Right ventricle myocardium inferior (tissue), 1 donor: ENCODE measurements at places on chromosomes 5 and 9.

DNA sequence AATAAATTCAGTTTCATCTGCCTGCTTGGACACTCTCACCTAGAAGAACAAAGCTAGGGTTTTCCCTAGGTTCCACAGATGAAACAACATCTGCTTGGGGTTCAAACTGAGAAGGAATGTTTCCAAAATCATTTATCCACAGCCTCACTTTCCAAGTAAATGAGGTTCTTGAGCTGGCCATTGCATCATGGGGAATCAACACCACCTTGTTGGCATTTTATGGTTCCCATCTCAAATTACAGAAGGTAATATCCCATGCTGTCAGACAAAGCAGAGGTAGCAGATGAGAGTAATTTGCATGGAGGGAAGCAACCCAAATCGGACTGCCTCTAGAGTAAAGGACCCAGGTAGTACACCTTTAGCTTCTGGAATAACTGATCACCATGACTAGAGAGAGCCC lies 10.5 kb upstream of the NR4A3 start:
- no peak for DNase-seq

DNA sequence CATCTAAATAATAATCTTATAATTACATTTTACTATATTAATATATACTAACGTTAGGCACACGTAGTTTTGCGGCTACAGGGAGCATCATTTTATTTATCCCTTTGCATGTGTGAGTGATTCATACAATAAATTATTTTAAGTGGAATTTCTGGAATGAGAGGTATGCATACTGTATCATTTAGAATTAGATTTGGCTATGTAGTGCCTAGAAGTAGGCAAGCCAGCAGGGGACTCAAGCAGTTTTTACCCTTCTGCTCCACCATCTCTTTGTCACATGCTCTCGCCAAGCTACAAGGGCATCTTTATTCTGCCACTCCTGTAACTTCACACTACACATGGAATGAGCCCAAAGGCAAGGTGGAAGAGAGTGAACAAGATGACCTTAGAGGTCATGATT lies 60.8 kb downstream of the MEGF10 start:
- no peak for DNase-seq

DNA sequence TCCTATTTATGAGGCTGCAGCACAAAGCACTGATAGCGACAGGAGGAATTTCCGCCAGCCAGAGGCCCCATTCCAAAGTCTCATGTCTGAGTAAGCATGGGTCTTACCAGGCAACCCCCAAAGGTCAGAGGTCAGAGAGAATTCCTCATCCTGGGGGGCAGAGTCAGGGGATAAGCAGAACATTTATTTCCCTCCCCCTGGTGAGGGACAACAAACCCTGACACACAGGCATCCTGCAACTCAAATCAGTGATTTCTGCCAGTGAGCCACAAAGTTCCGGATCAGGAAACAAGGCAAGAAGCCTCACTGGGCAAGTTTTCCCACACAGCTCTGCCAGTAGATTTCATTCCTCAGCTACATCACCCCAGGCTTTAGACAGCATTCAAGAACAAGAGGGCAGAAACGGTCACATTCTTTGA lies 37.0 kb downstream of the ADAMTS12 start:
- no peak for DNase-seq

- peak; percentile 77 for DNase-seq
These were observed 3.1 kb downstream of the CXXC5 start for GRCh38 chr5:139651043-139651834.

DNA sequence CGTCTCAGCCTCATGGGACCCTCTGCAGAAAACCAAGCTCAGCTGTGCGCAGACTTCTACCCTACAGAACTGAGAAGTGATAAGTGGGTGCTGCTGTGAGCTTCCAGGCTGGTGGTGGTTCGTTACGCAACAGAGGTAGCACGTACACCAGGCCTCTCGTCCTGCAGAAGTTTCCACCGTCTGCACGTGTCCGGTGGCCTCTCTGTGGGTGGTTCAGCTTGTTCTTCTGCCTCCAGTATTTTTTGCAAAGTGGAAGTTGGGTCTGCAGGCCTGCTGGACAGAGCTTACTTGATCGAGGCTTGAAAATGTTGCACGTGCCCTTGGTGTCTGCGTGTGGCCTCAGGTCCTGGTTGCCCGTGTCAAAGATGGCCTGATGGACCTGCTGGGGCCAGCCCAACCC lies 27.5 kb downstream of the KCNT1 start:
- no peak for DNase-seq

GRCh38 chr5:56688402-56688801 lies 126.9 kb upstream of the MAP3K1 start:
- DNase-seq, result no peak

DNA sequence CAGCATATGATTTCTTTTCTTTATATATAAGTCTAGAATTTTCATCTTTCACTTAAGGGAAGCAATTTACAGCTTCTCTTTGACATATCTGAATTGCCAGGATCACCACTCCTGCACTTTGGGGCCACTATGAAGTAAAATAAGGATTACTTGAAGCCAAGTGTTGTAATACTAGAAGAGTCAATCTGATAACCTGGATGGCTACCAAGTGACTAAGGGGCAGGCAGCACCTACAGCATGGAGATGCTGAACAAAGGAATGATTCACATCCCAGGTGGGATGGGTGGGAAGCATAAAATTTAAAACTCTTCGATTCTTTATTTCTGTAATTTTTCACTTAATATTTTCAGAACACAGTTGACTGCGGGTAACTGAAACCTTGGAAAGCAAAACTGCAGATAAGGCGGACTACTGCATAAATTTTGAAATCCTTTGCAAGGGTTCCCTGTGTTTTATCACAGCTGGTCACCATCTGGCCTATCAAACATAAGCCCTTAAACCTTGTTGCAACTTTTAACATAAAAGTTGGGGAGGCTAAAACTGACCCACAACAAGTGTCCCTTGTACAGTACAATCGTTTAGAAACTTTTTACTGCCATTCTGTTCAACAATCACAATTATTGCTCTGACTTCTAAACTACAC lies 31.2 kb downstream of the NR3C1 start:
- DNase-seq, result no peak

- no peak for DNase-seq
These were observed 2.5 kb downstream of the SLC6A18 start for GRCh38 chr5:1227667-1228066.

DNA sequence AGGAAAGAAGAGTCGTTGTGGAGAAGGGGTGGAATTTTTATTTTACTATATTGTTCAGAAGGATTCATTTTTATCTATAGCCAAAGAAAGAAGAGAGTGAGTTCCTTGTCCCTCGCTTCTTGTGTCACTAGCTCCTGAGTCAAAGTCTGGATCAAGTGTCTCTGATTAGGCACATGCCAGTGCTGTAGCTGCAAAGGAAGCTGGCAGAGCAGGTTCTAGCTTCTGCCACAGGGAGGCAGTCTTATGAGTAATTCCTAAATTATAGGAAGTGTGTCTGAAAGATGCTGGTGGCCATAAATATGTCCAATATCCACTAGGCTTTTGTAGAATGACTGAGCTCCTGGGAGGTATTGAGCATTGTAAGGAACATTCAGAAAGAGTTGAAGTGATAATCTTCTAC lies 84.7 kb downstream of the DOCK2 start:
- no peak for DNase-seq

DNA sequence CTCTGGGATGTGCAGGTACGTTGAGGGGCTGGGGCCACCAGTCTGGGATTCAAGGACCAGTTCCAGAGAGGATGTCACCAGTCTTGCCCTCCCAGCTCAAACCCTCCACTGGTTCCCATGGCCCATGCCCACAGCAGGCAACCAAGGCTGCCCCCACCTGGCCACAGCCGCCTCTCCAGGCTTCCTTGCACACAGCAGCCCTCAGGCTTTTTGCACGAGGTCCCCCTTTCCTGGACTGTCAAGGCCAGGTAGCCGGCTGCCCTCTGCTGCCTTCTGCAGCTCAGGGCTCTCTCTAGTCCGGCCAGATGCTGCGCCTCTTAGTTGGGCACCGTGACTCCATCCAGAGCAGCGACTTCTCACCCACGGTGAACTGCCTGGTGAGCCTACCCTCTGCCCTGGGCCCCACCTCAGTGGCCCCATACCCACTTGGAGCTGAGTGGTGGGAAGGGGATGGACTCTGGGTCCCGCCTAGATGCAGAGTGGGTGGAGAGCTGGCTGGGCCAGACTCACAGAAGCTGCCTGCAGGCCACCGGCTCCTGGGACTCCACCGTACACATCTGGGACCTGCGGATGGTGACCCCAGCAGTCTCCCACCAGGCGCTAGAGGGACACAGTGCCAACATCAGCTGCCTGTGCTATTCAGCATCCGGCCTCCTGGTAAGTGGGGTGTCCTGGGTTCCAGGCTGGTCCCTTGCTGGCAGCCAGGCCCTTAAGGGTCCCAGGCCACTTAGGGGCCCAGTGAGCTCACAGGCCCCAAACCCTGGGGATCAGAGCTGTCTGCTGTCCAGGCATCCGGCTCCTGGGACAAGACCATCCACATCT lies 2.9 kb downstream of the WDR38 start:
- DNase-seq, result no peak

- DNase-seq, result peak; percentile 64
These were observed 97.4 kb downstream of the CDK5RAP2 start for GRCh38 chr9:120482424-120483186.

DNA sequence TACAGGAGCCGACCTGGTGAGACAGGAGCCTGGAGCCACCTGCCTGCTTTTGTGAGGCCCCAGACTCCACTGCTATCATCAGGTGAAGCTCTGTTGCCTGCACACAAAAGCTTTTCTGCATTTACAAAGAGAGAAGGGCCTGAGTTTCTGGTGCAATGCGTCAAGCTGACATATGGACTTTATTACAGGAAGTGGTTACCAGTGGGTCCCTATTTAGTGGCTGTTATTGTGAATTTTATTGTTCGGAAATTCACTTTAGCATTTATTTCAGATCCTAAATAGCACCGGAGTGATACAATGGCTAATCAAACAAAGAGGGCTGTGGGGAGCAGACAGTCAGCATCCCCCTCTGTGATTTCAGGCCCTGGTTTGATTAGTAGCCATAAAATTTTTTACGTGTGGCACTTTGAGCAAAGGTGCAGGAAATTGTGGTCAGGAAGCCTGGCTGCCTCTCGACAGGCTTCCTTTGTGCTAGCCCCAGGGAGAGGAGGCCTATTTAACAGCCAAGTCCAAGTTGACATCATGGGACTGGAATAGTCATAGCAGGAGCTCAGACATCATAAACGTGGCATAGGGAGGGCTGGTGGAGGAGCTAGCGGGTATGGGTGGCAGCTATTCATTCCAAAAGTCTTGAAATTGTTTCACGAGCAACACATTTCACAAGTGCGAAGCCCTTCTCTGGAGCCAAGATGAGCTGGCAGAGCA lies 8.4 kb downstream of the TGFBI start:
- no peak for DNase-seq

DNA sequence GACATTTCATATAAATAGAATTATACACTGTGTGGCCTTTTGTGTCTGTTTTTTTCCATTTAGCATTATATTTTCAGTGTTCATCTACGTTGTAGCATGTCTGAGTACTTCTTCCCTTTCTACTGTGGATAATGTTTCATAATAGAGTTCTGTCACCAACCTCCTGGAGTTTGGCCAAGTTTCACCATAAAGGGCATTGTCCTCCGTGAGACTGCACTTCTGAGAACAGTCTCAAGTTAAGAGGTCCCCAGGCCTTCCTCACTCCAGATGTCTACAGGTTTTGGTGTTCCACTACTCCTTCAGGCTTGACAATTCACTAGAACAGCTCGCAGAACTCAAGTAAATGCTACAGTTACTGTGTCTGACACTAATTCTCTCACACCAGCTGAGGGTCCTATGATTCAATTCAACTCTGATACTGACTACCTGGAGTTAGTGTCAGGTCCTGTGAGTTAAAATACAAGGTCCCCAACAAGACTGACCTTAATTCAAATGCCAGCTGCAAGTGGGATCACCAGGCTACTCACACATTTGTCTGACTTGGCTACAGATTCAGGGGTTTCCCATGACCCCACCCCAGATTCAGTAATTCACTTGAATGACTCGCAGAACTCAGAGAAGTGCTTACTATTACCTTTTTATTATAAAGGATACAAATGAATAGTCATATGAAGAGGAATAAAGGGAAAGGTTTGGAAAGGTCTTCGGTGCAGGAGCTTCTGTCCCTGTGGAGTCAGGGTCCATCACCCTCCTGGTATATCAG lies 31.1 kb downstream of the SLC35A4 start:
- no peak for DNase-seq

DNA sequence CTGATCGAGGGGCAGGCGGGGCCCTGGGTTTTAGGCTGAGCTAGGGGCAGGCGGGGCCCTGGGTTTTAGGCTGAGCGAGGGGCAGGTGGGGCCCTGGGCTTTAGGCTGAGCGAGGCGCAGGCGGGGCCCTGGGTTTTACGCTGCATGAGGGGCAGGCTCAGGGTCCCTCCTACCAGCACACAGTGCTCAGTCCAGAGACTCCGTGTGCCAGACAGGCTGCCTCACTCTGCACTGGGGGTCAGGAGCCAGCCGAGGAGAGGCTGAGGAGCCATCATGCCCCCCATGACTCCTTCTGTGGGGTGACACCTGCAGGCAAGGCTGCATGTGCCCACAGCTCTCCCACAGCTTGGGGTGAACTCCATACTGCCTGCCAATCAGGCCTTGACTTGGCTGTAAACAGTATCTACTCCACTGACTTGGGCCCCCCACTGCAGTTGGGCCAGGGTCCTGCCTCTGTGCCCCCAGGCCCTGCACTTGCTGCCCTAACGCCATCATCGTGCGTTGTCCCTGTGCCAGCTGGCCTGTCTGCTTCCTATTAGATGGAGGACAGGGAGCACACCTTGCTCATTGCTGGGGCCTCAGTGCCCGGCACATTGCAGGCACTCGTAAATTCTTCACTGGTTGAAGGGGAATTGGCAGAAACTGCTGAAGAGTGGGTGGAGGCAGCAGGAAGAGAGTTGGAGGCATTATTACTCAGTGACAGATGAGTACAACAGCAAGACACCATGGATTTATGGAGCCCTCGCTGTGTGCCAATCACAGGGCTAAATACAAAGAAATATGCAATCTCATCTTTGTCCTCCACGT lies 78.6 kb downstream of the AMBP start:
- DNase-seq, result no peak
